ENCODE measurements at places on chromosomes 1 and 21. TPM values are rescaled to one million over a fixed set of nuclear protein-coding genes. Genes with fewer than 3 reads are reported as not detected.

DNA sequence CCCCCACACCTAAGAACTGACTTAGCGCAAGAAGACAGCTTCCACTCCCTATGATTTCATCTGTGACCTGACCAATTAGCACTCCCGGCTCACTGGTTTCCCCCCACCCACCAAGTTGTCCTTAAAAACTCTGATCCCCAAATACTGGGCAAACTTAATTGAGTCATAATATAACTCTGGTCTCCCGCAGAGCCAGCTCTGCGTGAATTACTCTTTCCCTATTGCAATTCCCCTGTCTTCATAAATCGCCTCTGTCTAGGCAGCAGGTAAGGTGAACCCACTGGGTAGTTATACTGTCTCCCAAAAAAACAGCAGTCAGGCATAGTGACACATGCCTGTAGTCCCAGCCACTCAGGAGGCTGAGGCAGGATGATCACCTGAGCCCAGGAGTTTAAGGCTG is 36.9 kb downstream of the ZBTB8OS start:
- no peak for DNase-seq

DNA sequence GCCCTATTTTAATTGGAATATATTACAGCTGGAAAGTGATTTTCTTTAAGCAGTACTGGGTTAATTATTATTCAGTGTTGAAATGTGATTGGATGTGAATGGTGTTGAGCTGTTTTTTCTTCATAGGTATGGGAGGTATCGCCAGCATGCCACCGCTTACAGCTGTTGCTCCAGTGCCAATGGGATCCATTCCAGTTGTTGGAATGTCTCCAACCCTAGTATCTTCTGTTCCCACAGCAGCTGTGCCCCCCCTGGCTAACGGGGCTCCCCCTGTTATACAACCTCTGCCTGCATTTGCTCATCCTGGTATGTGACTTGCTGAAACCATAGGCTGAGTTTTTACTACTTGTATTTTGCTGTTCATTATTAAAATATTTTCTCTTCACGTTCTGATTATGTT is 107.7 kb downstream of the ITSN1 start:
- no peak for DNase-seq

ATAD3C gene
- 0.20 TPM for polyA plus RNA-seq

GRCh38 chr1:226586650-226587422 is 38.3 kb downstream of the STUM start:
- no peak for DNase-seq

GRCh38 chr1:147717706-147718097 is 42.7 kb downstream of the GJA5 start:
- DNase-seq = no peak

SPRR2A gene
- not detected for polyA plus RNA-seq

GRCh38 chr1:23558140-23558871 is 995 bp downstream of the ID3 start:
- no peak for DNase-seq

SERINC2 gene
- 109 TPM for polyA plus RNA-seq

All from BJ (cell line).